ENCODE measurements at places on chromosomes 1 and 21.

DNA sequence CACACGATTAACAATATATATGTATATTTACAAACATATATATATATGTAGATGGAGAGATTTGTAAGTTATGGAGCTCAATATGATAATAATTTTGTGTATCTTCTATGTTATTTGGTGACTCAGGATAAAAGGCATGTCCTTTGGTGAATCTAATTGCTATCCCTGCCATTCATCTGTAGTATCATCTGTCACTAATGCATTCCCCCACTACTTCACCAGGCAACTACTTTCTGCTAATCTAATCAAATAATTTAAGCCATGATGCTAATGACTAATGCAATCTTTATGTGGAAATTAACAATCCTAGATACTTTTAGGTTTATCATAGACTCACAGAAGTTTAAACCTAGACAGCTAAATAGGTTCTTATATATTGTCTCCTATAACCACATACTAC lies 1074.5 kb downstream of the PLA2G4A start:
- no peak for DNase-seq

- DNase-seq: no peak
Observed at GRCh38 chr1:203171341-203172183, 4.1 kb downstream of the MYBPH start.

DNA sequence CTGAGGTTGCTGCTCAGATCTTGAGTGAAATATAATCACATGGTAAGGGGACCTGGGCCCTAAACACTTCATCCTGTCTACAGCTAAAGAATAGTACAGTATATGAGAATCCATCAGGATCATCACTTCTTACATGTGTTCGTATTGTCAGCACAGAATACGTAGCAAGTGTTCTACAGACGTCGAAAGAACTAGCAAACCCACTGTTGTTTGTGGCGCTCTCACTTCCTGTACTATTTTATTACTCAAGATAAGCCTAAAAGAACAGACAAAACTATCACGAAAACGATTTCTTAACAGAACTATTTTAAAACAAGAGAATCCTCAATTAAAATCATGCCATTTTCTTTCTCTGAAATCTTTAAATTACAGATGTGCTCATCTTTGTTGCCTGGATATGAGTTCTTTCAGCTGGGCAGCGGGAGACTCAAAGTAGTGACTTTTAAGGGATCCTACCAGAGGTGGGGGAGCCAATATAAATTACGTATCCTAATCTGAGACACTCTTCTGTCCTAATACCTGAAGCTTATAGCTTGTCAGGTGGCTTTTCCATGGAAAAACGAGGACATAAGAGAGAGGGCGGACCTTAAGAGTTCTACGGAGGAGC lies 724 bp downstream of the ST7L start:
- DNase-seq: peak; percentile 47

DNA sequence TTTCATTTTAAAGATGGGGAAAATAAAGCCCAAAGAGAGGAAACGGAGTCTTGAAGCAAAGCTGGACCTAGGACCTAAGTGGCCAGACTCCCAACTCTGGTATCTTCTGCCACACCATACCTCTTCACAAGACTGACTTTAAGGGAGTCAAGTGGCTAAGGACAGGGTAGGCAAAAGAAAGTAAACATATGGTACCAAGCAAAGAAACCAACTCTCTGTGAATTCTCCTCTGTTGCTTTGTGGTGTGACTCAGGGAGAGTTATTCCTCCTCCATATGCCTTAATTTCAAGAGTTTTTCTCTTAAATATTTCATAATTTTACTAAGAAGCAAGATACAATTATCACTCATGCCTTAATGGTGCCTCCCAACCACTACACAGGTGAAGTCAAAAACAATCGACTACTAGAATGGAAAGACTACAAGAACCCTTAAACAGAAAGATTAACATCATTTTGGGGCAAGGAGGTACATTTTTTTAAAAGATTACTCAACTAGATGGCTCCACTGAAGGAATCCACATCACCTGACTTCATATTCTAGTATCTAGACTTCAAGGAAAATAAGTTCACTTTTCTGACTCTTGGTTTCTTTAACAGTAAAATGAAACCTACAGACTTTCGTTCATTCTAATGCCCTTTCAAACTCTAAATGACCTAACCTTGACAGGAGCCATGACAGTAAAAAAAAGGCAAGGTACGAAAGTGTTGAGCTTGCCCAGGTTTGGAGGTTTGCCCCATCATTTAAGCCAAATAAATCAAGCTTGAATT lies 44.2 kb downstream of the LUZP1 start:
- no peak for DNase-seq

DNA sequence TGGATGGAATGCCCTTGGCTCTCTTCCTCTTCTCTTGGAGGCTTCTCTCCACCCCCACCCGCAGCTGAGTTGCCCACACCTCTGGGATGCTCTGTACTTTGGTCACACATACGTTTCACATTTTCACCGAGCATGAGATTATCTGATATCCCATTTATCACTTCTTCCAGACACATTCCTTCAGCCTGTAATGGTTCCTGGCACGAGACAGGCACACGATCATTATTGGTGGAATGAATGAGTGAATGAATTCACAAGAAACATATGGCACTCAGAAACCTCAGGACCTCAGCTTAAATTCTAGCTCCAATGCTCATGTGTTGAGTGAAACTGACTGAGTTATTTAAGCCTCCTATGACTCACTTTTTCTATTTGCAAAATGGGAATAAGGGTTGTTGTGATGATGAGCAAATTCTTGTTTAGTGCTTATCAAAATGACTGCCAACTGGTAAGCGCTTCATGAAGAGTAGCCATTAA lies 242.7 kb upstream of the JUN start:
- DNase-seq: peak; percentile 57

DNA sequence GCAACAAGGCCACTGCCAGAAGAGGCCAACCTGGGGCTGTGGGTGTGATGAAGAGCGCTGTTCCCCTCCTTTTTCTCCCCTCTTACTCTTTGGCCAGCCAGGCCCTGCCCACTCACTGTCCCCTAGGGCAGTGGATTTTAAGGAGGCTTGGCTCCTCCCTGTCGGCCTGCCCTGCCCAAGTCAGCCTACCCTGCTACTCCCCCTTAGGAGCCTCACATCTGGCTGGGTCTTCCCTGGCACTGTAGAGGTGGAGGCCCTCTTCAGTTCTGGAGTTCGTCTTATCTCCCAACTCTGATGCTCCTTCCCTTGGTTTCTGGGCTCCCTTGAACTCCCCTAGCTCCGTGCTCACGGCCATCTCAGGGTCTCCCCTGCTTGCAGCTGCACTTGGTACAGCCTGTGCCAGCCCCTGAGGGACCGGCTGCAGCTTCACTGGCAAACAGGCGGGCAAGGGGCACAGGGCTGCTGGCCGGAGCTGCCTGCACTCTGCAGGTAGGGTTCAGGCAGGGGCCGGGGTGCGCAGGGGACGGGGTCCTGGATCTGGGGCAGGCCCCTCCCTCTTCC lies 4.0 kb downstream of the AMPD2 start:
- DNase-seq: no peak

- DNase-seq: no peak
Observed at GRCh38 chr1:221633841-221634409, 108.0 kb downstream of the DUSP10 start.

DNA sequence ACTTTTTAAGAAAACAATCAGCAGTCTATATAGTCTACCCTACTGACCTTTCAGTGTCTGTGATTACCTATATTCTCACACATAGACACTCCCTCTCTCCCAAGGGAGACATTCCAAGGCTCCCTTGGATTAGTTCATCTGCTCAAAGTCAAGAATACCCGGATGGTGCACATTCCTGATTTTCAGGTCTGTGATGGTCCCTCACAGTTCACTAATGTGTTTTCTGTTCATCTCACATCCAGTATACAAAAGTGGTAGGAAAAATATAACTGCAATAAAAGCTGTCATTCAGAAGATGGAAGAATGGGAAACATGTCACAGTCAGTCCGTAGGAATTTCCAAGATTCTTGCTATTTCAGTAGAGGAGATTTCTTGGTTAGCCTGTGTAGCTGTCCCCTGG lies 224.1 kb upstream of the CACYBP start:
- DNase-seq: no peak

- no peak for DNase-seq
Observed at GRCh38 chr1:180311011-180311730, 81.1 kb downstream of the LHX4 start.

- DNase-seq: no peak
Observed at GRCh38 chr1:55423376-55423775, 208.2 kb upstream of the USP24 start.

Measured in suppressor macrophage treated with lipopolysaccharide for 1 hour (primary cell).